ENCODE measurements at places on chromosomes 12 and 14.

GRCh38 chr14:89377544-89377943 lies 39.5 kb downstream of the FOXN3 start:
- DNase-seq, result no peak

DNA sequence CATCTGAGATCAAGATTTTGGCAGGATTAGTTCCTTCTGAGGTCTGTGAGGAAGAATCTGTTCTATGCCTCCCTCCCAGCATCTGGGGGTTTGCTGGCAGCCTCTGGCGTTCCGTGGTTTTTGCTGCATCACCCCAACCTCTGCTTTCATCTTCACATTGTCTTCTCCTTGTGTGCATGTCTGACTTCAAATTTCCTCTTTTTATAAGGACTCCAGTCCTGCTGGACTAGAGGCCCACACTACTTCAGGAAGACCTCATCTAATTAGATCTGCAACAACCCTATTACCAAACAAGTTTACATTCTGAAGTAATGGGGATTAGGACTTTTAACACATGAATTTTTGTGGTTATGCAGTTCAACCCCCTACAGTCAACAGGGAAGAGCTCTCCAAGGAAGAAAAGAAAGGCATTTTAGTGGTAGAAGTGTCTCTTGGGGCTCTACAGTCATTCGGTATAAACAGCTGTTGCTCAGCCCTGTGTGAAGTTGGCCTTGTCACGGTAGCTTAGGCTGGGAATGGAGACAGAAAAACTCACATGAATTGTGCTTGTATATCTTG lies 89.7 kb downstream of the CAND1 start:
- no peak for DNase-seq

GRCh38 chr14:99745307-99745951 lies 47.8 kb upstream of the EML1 start:
- no peak for DNase-seq

- DNase-seq, result no peak
These were observed 16.1 kb upstream of the ADSS1 start for GRCh38 chr14:104707608-104708595.

DNA sequence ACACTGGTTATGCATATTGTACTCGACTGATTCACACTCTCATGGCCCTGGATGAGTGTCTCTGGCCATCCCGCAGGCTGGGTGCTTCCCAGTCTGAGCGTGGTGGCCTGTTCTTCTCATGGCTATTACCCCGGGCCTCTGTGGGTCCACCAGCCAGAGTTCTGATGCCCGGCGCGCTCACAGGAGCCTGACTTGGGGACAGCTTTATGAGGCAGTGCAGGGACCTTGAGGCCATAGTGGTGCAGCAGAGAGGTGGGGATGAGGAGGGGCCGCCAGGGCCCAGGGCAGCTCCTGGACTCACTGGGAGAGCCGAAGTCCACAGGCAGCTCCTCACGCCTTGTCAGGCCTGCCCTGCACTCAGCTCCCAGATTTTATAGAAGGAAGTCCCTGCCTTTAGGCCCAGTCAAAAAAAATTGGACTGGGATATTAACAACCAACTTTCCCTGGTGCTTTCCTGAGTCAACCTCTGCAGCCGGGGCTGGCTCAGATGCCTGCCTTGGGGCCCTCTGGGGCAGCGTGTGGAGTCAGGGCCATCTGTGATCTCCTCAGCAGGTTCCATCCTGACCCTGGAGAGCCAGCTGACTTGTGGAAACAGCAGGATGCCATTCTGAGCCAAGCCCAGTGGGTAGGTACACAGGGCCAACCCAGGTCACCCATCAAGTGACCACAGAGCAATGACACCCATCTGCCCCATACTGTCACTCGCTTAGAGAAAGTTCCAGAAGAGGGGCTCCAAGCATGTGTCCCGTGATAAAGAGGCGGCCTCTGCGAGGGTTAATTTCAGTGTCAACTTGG lies 89.4 kb upstream of the DIO3 start:
- no peak for DNase-seq

GRCh38 chr14:66206554-66206953 lies 279.6 kb upstream of the CCDC196 start:
- no peak for DNase-seq

- no peak for DNase-seq
These were observed 99.6 kb downstream of the B4GALNT3 start for GRCh38 chr12:559208-559905.

- no peak for DNase-seq
These were observed 19.6 kb downstream of the HIGD1C start for GRCh38 chr12:50971946-50972345.

GRCh38 chr14:94408546-94409095 lies 20.2 kb upstream of the SERPINA1 start:
- no peak for DNase-seq

DNA sequence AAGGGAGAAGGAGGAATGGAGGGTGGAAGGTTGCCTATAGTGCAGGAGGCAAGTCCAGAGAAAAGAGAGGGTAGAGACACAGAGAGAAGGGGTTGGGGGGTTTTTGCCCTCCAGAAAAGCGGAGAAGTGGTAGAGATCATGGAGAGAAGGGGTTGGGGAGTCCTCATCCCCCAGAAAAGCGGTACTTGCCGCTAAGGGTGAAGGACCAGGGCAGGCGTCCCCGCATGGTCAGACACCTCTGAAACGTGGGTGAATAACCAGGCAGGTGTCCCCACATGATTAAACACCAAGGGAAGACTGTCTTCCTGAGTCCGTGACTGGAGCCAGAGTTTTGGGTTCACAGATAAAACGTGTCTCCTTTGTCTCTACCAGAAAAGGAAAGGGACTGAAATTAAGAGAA lies 439.0 kb downstream of the SOX5 start:
- DNase-seq, result no peak

DNA sequence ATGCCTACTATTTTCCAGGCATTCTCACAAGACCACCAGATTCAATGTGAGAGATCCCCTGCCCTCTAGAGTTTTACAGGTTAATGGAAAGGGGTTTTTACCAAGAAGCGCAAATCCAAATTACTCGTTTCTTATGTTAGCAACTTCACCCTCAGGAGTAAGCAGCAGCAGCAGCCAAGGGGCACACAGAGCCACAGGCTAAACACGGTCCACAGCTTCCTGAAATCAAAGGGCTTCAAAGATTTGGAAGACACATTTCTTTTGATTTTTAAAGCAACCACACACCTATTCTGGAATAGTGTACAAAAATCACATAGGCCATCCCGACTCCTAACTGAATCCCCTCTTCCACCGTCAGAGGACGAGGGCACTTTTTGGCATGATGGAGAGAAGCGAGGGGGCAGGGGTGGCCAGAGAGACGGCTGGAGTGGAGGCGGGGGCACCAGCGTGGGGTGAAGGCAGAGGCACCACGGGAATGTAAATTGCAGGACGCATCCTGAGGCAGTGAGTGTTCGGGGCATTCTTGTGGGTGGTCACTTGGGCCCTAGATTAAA lies 107.0 kb downstream of the ARF6 start:
- no peak for DNase-seq

GRCh38 chr12:71865166-71865713 lies 25.7 kb downstream of the TBC1D15 start:
- DNase-seq, result no peak

DNA sequence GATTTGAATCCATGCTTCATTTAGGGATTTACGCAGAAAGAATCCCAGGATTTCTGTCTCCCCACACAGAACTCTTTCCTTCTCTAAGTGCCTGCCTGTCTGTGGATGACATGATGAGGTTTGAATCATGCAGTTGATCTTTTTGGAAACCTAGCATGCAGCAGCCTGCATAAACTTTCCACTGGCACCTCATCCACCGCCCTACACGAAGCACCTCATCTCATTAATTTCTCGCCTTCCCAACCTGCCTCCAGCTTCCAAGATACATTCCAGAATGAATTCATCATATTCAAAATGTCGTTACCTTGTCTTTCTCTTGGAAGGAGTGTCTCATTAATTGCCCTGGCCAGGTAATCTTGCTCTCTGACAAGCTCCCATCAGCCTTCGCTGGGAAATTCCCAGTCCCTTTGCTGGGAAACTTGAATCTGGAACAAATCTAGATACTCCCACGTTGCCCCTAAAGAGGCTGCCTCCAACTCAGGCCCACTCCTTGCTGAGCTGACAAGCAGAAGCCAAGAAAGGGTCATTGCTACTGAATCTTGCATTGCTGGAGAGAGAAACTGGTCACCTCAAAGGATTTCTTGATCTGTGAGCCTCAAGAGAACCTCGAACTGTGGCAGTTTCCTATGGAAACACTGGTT lies 48.2 kb downstream of the SERPINA3 start:
- DNase-seq, result no peak
